ENCODE measurements at places on chromosomes 12 and 14. TPM values are rescaled to one million over a fixed set of nuclear protein-coding genes. Genes with fewer than 3 reads are reported as not detected.

TSPAN19 gene
- total RNA-seq = not detected

SMCO2 gene
- total RNA-seq = not detected

RHOJ gene
- total RNA-seq = 12.5 TPM

NR1H4 gene
- 0.15 TPM for total RNA-seq

KRT6C gene
- total RNA-seq = not detected

IGFBP6 gene
- 169 TPM for total RNA-seq

VRTN gene
- total RNA-seq = not detected

ACIN1 gene
- total RNA-seq = 145 TPM
